ENCODE measurements at places on chromosomes 1 and 21.

DNA sequence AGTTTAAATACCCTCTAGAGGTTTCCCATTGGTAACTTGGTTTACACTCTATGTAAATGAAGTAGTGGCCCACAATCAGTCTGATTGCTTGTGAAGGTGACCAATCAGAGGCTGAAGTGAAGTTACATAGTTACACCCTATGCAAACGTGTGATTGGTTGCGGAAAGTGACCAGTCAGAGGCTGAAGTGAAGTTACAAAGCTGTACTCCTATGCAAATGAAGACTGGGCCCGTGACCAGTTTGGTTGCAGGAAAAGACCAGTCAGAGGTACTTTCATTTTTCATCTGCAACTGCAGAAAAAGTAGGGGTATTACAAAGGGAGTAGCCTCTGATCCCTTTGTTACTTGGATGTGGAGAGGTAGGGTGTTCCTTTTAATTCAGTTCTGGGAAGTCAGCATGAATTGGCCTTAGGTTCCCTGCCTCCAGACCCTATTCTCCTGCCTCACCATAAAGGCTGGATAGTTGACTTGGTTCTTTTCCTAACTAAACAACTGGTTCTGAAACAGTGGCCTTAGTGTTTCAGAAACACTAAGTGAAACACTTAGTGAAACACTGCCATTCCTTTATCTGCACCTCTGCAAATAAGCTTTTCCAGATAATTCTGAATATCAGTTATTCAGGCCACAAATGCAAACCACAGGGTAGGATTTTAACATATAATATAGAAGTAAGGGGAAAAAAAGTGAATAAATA lies 39.3 kb downstream of the MAGI3 start:
- DNase-seq: no peak

DNA sequence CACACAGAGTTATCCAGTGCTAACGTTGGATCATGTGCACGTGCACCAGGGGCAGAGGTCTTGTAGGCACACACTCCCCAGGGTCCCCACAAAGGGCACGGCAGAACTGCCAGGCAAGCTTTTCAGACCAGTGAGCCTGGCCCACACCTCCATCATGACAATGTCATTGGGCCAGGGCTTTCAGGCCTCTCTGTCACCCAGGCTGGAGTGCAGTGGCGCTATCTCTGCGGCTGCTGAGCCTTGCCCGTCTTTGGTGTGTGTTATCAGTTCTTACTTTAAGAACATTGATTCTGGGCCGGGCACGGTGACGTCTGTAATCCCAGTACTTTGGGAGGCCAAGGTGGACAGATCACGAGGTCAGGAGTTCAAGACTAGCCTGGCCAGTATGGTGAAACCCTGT lies 44.2 kb downstream of the PKNOX1 start:
- DNase-seq: no peak

GRCh38 chr1:107648071-107648470 lies 316.9 kb downstream of the VAV3 start:
- DNase-seq: no peak

GRCh38 chr1:37493336-37494098 lies 19.1 kb downstream of the ZC3H12A start:
- DNase-seq: no peak

DNA sequence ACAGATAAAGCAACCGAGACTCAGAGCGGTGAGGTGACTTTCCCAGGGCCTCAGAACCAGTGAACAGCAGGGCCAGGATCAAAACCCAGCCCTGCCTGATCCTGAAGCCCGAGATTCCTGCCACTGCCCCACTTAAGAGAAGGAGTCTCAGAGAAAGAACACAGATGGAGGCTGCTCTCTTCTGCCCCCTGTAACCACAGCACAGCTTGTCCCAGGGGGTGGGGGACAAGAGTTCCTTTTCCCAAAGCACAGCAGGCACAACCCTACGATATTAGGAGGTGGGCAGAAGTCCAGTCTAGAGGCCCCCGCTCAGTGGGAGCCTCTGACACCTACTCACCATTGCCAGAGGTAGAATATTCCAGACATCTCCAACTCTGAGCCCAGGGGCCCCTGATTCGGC lies 24.0 kb upstream of the VWA5B1 start:
- DNase-seq: no peak

DNA sequence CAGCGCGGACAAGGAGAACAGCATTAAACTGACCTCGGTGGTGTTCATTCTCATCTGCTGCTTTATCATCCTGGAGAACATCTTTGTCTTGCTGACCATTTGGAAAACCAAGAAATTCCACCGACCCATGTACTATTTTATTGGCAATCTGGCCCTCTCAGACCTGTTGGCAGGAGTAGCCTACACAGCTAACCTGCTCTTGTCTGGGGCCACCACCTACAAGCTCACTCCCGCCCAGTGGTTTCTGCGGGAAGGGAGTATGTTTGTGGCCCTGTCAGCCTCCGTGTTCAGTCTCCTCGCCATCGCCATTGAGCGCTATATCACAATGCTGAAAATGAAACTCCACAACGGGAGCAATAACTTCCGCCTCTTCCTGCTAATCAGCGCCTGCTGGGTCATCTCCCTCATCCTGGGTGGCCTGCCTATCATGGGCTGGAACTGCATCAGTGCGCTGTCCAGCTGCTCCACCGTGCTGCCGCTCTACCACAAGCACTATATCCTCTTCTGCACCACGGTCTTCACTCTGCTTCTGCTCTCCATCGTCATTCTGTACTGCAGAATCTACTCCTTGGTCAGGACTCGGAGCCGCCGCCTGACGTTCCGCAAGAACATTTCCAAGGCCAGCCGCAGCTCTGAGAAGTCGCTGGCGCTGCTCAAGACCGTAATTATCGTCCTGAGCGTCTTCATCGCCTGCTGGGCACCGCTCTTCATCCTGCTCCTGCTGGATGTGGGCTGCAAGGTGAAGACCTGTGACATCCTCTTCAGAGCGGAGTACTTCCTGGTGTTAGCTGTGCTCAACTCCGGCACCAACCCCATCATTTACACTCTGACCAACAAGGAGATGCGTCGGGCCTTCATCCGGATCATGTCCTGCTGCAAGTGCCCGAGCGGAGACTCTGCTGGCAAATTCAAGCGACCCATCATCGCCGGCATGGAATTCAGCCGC lies 2.5 kb downstream of the S1PR1 start:
- no peak for DNase-seq

All from H1 (cell line).